Suppressor macrophage treated with lipopolysaccharide for 1 hour (primary cell): ENCODE measurements at places on chromosomes 4 and X.

DNA sequence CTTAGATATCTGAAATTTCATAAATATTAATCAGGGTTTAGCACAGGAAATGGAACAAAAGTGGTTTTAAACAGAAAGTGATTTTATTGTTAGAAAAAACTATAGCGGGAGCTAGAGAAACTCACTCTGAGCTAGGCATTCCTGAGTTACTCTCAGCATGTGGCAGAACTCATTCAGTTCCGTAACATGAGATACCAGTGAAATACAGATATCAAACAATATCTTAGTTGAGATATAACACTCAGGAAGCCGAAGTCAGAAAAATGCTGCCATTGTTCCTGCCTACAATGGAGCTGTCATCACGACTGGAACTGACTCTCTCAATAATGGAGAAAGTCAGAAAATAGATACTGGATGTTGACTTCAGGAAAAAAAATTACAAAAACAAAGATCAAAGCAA lies 1428.7 kb downstream of the PCDH18 start:
- no peak for DNase-seq

- peak; percentile 91 for DNase-seq
Measured at GRCh38 chr4:1792832-1793495, at the start of gene FGFR3. FGFR3 (plus strand) TSS chr4:1793293; CDS start chr4:1793935, 642 bp downstream.

- DNase-seq = no peak
Measured at GRCh38 chr4:6869944-6870343, 39.7 kb upstream of the TBC1D14 start.

GRCh38 chr4:119825696-119826095 lies 197.1 kb upstream of the PDE5A start:
- no peak for DNase-seq

GRCh38 chrX:114051667-114052315 lies 532.1 kb upstream of the HTR2C start:
- DNase-seq = no peak

GRCh38 chr4:2400841-2401609 lies 17.4 kb downstream of the ZFYVE28 start:
- DNase-seq = no peak

DNA sequence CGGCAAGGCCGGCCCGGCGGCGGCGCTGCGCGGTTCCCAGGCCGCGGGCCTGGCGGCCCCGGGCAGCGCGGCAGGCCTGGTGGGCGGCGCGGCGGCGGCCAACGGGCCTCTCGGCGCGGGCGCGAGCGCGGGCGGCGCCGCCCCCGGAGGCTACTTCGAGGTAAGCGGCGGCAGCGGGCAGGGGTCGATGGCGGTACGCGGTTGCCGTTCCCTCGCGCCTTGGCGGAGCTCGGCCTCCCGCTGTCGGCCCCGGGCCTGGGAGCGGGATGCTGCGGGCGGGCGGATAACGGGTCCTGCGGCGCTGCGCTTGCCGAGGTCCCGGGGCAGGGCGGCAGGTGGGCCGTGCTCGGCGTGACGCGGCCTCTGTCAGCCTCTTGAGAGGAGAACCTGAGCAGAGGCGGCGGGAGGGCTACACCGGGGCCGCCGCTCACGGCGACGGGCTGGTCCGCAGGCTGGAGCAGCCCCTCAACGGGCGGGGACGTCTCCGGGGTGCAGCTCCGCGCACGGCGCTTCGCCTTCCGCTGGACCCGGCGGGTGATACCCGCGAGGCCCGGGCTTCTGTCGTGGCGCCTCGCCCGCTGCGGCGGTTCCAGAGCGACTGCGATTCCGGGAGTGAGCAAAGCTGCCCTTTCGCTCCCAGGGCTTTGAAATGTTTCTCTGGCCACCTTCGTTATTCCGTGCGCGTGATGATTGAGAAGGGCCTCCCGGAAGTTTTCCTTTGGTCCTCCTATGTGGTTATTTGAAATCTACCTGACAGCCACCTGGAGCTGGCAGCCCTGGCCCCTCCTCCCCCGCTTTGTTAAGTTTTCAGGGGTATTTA lies 774 bp downstream of the FAM193A start:
- peak; percentile 70 for DNase-seq

- DNase-seq = no peak
Measured at GRCh38 chr4:5686338-5686737, 22.0 kb downstream of the EVC2 start.

- peak; percentile 35 for DNase-seq
Measured at GRCh38 chr4:141642711-141643110, 6.3 kb downstream of the IL15 start.

GRCh38 chrX:123990602-123991001 lies 29.1 kb downstream of the STAG2 start:
- no peak for DNase-seq

GRCh38 chr4:43348591-43348990 lies 456.1 kb downstream of the GRXCR1 start:
- no peak for DNase-seq

- no peak for DNase-seq
Measured at GRCh38 chr4:79266136-79266535, 59.7 kb downstream of the NAA11 start.

DNA sequence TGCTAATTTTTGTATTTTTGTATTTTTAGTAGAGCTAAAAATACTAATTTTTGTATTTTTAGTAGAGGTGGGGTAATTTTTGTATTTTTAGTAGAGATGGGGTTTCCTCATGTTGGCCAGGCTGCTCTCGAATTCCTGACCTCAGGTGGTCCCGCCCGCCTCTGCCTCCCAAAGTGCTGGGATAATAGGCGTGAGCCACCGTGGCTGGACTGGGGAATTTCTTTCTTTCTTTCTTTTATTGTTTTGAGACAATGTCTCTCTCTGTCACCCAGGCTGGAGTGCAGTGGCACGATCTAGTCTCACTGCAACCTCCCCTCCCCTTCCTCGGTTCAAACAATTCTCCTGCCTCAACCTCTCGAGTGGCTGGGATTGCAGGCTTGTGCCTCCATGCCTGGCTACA lies 83.0 kb downstream of the FAM193A start:
- DNase-seq = no peak

GRCh38 chr4:113825272-113825671 lies 63.7 kb upstream of the CAMK2D start:
- peak; percentile 53 for DNase-seq

- no peak for DNase-seq
Measured at GRCh38 chrX:8663325-8663724, 68.6 kb downstream of the ANOS1 start.

DNA sequence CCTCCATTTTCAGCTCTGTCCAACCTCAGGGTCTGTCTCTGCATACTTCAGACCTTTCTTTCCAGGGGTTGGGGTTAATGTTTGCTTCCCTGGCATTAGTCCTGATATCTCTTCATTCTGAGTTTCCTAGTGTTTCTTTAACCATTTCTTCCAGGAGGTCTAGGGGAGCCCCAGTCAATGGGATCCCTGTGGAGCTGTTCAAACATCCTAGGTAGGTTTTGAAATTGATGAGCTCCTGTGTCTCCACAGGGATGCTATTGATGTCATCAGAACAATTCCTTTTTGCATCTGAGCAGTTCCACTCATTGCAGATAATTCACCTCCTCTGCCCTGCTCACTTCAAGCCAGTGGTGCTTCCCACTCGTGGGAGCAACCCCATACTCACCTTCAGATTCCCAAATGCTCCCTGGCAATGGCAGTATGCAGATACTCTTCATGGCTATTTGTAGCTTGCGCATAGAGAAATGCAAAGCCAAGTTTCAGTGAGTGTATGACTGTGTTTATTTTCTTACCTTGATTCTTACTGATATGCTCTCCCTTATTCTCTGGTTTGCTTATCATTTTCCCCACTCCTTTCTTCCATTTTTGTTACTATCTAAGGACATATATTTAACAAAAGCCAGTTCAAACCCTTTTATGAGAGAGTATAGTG lies 33.7 kb upstream of the LIMCH1 start:
- DNase-seq = no peak

DNA sequence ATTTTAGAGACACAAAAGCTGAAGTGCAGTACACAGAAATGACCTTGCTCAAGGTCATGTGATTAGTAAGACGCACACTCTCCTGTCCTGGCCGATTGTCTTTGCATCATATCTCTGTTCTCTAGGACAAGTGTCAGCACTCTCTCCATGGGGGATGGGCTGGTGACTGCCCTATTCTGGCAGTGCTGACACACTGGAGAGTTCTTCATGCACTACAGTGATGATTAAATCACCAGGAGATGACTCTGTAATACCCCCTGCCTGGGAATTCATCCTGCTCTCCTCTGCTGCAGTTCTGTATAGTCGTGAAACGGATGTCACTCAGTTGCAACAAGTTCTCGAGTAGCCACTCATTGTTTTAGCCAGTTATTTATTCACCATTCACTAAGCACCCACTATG lies 5.3 kb upstream of the SHISA3 start:
- DNase-seq = peak; percentile 12

GRCh38 chr4:98996765-98997068 lies 1.2 kb downstream of the METAP1 start:
- no peak for DNase-seq

GRCh38 chr4:169307576-169307975 lies 36.8 kb upstream of the SH3RF1 start:
- DNase-seq = no peak

DNA sequence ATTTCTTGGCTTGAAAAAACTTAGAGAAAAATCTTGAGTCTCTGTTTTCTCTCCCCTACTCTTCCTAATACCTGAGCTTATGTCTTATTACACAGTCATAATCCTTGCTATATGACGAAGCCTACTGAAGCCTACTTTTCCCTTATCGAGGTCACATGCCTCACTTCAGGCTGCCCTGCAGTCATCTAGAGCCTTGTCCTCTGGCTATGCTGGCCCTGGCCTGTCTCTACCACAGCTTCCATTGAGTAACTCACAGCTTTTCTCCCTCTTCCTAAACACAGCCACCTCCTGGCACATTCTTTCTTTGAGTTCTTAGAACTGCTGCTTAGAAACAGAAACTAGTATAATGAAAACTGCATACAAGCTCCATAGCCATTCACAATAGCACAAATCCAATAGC lies 1698.3 kb downstream of the STIM2 start:
- DNase-seq = no peak

DNA sequence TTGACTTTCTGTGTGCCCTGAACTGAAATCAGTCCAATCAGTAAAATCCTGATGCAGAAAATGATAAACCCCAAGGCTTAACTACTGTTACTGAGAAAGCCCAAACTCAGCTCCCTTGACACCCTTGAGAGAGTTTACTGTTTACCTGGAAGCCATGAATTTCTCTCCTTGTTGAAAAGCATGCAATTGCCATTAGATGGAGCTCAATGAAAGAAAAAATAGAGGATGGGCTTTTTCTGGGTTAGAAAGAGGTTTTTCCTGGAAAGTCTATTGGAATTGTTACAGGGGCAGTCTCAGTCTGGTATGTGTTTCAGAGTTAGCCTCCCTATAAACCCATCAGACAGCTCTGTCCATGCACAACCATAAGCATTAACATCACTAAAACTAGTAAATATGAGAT lies 66.4 kb upstream of the C4orf54 start:
- no peak for DNase-seq

DNA sequence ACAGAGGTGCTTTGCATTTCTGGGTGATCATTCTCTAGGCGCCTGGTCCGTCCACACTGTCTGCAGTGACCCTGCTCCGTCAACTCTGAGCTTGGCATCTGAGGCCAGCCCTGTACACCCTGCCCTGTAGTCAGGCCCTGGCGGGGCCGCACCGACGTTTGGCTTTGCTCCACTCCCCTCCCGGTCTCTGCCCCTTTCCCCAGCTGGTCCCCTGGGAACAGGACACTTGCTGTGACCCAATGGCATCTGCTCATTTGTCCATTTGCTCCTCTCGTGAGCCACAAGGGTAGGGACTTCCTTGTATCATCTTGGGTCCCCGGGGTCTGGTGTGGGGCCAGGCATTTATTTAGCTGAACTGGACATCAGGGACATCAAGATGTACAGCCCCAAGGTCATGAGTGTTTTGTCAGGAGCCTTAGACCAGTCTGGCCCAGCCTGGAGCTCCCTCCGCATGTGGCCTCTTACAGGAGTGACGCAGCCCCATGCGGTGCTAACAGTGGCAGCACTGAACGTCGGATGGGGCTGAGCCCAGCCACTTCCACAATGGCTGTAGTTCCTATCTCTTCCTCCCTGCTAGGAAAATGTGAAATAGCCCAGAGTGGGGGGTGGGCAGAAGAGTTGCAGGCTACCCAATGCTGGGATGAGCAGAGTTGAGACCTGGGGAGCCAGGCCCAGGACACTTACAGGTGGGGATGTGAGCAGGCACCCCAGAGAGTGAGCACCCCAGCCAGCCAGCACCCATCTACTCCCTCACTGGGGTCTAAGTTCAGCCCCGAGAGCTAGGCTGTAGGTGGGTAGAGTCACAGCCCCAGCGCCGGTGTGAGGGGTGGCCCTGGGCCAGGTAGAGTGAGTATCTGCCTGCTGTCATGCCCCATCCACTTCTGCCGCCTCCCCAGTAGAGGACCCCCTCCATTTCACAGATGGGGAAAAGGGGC lies 2.0 kb upstream of the SH3BP2 start:
- DNase-seq = peak; percentile 79

- no peak for DNase-seq
Measured at GRCh38 chr4:17091104-17091503, 192.7 kb upstream of the LDB2 start.

- no peak for DNase-seq
Measured at GRCh38 chrX:120260369-120260768, 9.8 kb downstream of the ZBTB33 start.
